ENCODE measurements at places on chromosomes 7 and 10.

DNA sequence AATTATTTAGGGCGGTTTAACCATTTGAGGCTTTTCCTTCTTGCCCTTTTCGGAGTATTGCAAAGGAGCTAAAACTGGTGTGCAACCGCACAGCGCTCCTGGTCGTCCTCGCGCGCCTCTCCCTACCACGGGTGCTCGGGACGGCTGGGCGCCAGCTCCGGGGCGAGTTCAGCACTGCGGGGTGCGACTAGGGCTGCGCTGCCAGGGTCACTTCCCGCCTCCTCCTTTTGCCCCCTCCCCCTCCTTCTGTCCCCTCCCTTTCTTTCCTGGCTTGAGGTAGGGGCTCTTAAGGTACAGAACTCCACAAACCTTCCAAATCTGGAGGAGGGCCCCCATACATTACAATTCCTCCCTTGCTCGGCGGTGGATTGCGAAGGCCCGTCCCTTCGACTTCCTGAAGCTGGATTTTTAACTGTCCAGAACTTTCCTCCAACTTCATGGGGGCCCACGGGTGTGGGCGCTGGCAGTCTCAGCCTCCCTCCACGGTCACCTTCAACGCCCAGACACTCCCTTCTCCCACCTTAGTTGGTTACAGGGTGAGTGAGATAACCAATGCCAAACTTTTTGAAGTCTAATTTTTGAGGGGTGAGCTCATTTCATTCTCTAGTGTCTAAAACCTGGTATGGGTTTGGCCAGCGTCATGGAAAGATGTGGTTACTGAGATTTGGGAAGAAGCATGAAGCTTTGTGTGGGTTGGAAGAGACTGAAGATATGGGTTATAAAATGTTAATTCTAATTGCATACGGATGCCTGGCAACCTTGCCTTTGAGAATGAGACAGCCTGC lies 3.1 kb downstream of the FZD1 start:
- ATAC-seq = no peak

- no peak for ATAC-seq
Measured at GRCh38 chr7:33157311-33157710, 27.9 kb downstream of the BBS9 start.

GRCh38 chr7:134870156-134870555 lies 90.7 kb downstream of the CALD1 start:
- ATAC-seq = no peak

DNA sequence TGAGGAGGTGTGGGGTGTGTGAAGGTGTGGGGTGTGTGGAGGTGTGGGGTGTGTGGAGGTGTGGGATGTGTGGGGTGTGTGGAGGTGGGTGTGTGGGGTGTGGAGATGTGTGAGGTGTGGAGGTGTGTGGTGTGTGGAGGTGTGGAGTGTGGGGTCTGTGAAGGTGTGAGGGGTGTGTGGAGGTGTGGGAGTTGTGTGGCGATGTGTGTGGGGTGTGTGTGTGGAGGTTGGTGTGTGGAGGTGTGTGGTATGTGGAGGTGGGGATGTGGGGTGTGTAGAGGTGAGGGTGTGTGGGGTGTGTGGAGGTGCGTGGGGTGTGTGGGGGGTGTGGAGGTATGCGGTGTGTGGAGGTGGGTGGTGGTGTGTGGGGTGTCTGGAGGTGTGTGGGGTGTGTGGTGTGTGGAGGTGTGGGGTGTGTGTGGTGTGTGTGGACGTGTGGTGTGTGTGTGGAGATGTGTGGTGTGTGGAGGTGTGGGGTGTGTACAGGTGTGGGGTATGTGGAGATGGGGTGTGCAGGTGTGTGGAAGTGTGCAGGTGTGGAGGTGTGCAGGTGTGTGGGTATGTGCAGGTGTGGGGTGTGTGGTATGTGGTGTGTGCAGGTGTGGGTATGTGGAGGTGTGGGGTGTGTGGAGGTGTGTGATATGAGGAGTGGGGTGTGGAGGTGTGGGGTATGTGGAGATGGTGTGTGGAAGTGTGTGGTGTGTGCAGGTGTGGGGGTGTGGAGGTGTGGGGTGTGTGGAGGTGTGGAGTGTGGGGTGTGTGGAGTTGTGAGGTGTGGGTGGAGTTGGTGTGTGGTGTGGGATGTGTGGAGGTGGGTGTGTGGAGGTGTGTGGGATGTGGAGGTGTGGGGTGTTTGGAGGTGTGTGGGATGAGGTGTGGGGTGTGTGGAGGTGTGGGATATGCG lies 34.5 kb downstream of the SPDYE17 start:
- peak; percentile 11 for ATAC-seq

DNA sequence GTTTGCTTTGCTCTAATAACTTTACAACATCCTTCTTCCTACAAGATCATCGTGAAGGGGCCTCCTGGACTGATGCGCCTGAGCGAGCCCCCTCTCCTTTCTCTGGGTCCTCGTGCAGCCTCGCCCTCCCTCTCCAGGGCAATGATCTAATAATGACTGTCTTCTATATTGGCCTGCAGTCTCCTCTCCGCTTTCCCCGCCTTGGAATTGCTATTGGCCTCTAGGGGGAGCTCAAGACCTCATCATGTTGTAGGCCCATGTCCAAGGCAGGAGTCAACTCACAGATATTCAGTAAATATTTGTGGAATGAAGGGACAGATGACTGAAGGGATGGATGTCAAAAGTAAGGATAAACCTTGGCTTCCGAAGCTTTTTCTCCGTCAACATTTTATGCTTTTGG lies 1180.3 kb downstream of the TYW1 start:
- ATAC-seq = no peak

GRCh38 chr10:29600067-29600466 lies 34.7 kb downstream of the SVIL start:
- ATAC-seq = peak; percentile 59

- no peak for ATAC-seq
Measured at GRCh38 chr7:127673902-127674301, 21.9 kb downstream of the SND1 start.

- no peak for ATAC-seq
Measured at GRCh38 chr10:32269343-32270100, 77.4 kb downstream of the EPC1 start.

DNA sequence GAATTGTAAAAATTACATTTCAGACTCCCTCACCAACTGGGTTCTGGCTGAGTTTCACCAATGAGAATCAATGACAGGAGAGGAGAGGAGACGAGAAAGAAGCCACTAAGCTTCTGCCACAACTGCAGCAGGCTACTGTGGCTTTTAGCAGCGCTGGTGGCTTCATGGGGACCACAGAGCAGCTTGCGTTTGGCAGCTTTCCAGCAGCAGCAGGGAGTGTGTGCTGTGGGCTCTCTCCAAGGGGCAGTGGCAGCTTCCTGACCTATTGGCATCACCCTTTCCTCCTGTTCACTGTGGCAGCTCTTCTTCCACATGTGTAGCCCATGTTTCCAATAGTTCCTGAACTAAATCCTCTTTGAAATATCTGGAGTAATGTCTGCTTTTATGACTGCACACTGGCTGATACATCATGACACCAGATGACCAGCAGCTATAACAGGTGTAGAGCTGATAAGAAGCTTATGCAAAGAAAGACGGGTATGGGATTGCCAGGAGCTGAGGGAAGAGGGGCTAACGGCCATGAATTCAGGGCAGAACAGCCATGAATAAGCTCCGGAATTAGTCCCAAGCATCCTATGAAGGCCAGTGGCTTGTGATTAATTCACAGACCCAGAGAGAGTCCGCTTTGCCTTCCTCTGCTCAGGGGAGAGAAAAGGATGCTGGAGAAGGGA lies 46.8 kb downstream of the KCNH2 start:
- no peak for ATAC-seq

GRCh38 chr10:86304436-86304835 lies 62.2 kb downstream of the GRID1 start:
- no peak for ATAC-seq

GRCh38 chr10:118816471-118817168 lies 61.9 kb upstream of the CACUL1 start:
- no peak for ATAC-seq

GRCh38 chr7:11191574-11192220 lies 218.0 kb downstream of the PHF14 start:
- no peak for ATAC-seq

GRCh38 chr7:118151671-118152070 lies 32.3 kb upstream of the LSM8 start:
- no peak for ATAC-seq

- ATAC-seq = no peak
Measured at GRCh38 chr10:127196282-127197153, at the start of gene INSYN2A. Gene INSYN2A, minus strand, starts transcription at chr10:127196591. Its CDS starts 20,196 bp downstream, at chr10:127176395.

- no peak for ATAC-seq
Measured at GRCh38 chr10:11351801-11352200, 259.6 kb downstream of the USP6NL start.

Measured in activated CD4-positive, CD25-positive, alpha-beta regulatory T cell treated with anti-CD3 and anti-CD28 coated beads, Interleukin-2, amount 50 U/mL, for 24 hours (primary cell).